Neural crest cell (in vitro differentiated cells): ENCODE measurements at places on chromosomes 3 and 15. TPM values are rescaled to one million over a fixed set of nuclear protein-coding genes. Genes with fewer than 3 reads are reported as not detected.

DNA sequence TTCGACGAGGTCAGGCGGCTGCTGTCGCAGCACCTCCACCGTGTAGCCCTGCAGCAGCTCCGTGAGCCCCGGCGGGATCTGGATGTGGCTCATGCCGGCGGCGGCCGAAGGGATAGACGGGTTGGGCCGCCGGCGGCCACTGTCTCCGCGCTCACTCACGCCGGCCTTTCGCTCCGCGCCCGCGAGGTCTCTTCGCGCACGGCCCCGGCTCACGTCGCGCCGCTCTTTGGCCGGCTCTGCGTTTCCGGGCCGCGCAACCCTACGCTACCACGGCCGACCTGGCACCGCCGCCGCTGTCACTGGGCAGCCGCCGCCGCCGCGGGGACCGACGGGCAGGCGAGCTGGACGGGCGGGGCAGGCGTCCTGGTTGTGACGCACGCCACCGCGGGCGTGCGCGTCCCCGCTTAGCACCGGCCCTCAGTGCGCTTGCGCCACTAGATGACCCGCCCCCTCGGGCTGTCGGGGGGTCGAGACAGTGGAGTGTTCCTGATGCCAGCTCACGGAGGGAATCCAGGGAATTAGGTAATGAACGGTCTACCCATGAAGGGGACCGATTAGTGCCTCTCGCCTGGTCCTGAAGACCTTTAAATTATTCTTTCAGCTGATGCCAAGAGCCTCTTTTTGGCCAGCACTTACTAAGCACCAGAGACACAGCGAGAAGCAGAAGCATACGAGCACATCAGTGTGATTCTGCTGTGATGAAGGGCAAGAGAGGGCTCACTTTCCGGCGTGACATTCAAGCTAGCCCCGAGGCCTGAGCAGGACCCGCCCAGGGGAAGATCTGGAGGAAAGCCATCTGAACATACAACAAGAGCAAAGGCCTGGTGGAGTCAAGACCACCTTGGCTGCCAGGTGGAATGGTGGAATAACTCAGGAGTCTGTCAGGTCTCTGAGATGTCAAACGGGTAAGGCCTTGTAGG lies at the start of gene PRKAR2A:
TSS of gene PRKAR2A (minus strand) at position 371 of the 920 bp plus-strand sequence. CDS start at position 93, 278 bp downstream.
- DNase-seq: peak; percentile 74
- H3K27me3 ChIP-seq: peaks cover 5% of the 10 kb centered on the region
- peaks cover 28% of the 10 kb centered on the region for H3K4me1 ChIP-seq
- peaks cover 5% of the 10 kb centered on the region for H3K36me3 ChIP-seq
- H3K4me3 ChIP-seq: peak within 1 kb of the TSS; percentile 89

DNA sequence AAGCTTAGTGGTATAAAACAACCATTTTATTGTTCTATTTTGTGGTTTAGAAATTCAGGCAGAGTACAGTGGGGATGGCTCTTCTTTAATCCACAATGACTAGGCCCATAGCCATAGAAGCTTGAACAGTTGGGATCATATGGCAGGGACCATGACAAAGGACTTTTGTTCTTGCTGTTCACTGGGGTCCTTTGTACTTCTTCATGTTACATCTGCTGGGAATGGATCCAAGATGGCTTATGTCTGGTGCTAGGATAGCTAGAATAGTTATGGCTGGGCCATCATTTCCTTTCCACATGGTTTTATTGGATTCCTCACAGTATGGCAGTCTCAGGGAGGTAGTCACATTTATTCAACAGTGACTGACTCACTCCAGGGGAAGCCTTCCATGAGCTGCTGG lies 427.9 kb upstream of the AGTR1 start:
- peaks cover 14% of the 10 kb centered on the region for H3K4me1 ChIP-seq
- no peaks in the 10 kb centered on the region for H3K27me3 ChIP-seq
- DNase-seq: no peak
- no peak overlapping the region for H3K4me3 ChIP-seq
- H3K27ac ChIP-seq: no peak overlapping the region

ABTB1 gene
- total RNA-seq: 6.8 and 7.2 TPM in 2 replicates

WDR93 gene
- total RNA-seq: 0.20 TPM in 1 of 2 replicates, not detected in the other

RAMAC gene
- total RNA-seq: 25.4 and 29.7 TPM in 2 replicates

SLC22A13 gene
- total RNA-seq: 0.19 and 0.41 TPM in 2 replicates

C3orf22 gene
- total RNA-seq: not detected in 2 replicates
